Astrocyte (in vitro differentiated cells and primary cell): ENCODE measurements at places on chromosomes 5 and 9. TPM values are rescaled to one million over a fixed set of nuclear protein-coding genes. Genes with fewer than 3 reads are reported as not detected.

- peaks cover 10% of the 10 kb centered on the region for H3K4me1 ChIP-seq
- H3K27ac ChIP-seq, result no peak overlapping the region
- peak overlapping the region; percentile 36 for H3K4me3 ChIP-seq
- H3K27me3 ChIP-seq, result no peaks in the 10 kb centered on the region
- peak; percentile 71 for DNase-seq
- H3K36me3 ChIP-seq, result no peaks in the 10 kb centered on the region
Measured at GRCh38 chr9:127742435-127743088, 7.5 kb upstream of the TOR2A start.

GRCh38 chr5:118616281-118616680 is 372.1 kb downstream of the DTWD2 start:
- no peaks in the 10 kb centered on the region for H3K36me3 ChIP-seq
- H3K4me1 ChIP-seq, result no peaks in the 10 kb centered on the region
- no peak for DNase-seq
- H3K4me3 ChIP-seq, result no peak overlapping the region

GRCh38 chr5:27158775-27159174 is 120.4 kb upstream of the CDH9 start:
- H3K27ac ChIP-seq, result no peak overlapping the region
- H3K4me1 ChIP-seq, result no peaks in the 10 kb centered on the region
- peak; percentile 39 for DNase-seq

- H3K4me3 ChIP-seq, result no peak overlapping the region
- no peaks in the 10 kb centered on the region for H3K36me3 ChIP-seq
- no peaks in the 10 kb centered on the region for H3K27me3 ChIP-seq
- H3K27ac ChIP-seq, result no peak overlapping the region
- no peak for DNase-seq
- H3K4me1 ChIP-seq, result no peaks in the 10 kb centered on the region
Measured at GRCh38 chr9:35892051-35892450, 14.0 kb upstream of the HRCT1 start.

DNA sequence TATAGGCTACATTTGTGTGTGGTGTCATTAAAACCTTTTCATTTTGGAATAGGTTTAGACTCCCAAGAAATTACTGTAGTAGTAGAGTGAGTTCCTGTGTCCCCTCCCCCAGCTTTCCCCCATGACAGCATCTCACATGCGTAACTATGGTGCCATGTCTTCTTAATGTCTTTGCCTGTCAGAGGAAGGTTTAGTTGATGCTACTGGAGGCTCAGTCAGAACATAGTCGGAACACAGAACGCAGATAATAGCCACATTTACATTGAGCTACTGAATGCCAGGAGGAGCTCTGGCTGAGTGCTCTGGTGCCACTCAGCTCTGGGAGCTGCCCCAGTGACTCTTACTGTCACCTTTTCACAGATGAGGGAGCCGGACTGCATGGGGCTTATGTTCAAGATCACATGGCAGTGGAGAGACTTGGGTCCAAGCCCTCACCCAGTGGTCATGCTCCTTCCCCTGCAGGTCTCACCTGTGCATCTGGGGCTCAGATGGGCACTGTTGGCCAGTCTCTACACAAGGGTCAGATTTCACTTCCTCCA is 223.6 kb downstream of the AOPEP start:
- no peaks in the 10 kb centered on the region for H3K36me3 ChIP-seq
- no peak for DNase-seq
- no peak overlapping the region for H3K27ac ChIP-seq
- H3K4me1 ChIP-seq, result peaks cover 38% of the 10 kb centered on the region
- H3K4me3 ChIP-seq, result no peak overlapping the region

DNA sequence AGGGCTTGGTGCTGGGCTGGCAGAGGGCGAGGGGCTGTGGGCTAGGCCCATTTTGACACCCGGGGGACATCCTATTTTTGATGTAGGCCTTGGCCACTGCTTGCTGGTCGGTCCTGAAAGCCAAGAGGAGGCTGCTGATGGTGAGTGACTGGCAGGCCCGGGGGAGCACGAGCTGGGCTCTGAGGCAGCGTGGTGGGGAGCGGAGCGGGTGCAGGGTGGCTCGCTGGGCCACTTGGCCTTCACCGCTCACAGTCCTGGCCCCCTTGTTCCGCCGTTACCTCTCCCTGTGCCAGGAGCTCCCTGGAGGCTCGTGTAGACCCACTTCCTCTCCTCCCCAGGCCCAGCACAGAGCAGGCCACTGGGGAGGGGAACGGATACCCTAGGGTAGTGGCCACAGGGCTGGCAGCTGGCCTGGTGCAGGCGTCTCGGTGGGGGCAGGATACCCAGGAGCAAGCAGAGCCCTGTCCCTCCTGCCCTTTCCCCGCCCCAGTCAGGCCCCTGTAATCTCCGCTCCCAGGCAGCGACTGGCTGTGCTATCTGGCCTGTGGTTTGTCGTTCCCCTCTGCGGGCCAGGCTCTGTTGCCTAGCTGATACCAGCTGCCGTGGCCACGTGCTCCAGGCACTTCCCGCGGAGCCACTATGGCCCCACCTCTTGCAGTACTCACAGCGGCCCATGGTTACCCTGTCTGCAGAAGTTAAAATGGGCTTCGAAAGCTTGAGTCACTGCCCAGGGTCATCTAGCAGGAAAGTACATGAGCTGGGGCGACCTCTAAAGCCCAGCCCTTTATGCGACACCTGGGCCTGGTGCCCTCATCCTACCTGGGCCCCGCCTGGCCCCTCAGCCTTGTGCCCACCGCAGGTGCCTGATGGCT is 11.7 kb upstream of the DOLPP1 start:
- peaks cover 5% of the 10 kb centered on the region for H3K36me3 ChIP-seq
- no peak for DNase-seq
- no peak overlapping the region for H3K4me3 ChIP-seq
- no peaks in the 10 kb centered on the region for H3K4me1 ChIP-seq
- no peaks in the 10 kb centered on the region for H3K27me3 ChIP-seq

DNA sequence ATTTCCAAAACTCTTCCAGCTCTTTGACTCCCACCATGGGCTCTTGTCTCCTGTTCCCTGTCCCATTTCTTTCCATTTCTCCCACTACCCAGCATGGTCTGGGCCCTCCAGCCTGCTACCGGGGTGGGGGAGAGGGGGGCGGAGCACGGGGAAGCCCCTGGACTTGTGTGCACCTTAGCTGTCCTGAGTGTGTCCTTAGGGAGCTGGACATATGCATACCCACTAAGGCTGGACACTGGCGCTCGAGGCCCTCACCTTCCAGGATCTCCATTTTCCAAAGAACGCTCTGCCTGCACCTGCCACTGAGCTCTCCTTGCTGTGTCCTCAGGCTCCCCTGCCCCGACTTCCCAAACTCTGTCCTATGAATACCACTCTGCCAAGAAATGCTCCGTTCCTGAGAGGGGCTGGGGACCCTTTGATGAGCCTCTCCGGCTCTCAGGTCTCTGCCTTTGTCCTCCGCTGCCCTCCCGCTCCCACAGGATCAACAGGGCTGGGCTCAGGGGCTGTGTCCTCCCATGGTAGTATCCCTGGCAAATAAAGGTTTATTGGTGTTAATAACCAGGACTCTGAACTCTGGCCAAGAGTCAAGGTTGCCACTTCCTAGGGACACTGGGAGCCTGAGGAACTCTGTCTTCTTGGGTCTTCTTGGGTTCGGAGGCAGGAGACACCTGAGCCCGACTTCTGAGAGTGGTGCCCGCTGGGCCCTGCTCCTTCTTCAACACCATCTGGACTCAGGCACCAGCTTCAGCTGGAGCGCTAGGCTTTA is 831 bp upstream of the SHROOM1 start:
- no peak for DNase-seq
- no peak overlapping the region for H3K4me3 ChIP-seq
- H3K36me3 ChIP-seq, result no peaks in the 10 kb centered on the region
- H3K27ac ChIP-seq, result no peak overlapping the region
- no peaks in the 10 kb centered on the region for H3K27me3 ChIP-seq

- H3K4me1 ChIP-seq, result peaks cover 28% of the 10 kb centered on the region
- no peak overlapping the region for H3K27ac ChIP-seq
- no peak overlapping the region for H3K4me3 ChIP-seq
- H3K27me3 ChIP-seq, result no peaks in the 10 kb centered on the region
Measured at GRCh38 chr5:5320062-5320805, 102.2 kb upstream of the ICE1 start.

- DNase-seq, result peak; percentile 18
- no peak overlapping the region for H3K27ac ChIP-seq
Measured at GRCh38 chr9:110997847-110998246, 40.4 kb downstream of the LPAR1 start.

DNA sequence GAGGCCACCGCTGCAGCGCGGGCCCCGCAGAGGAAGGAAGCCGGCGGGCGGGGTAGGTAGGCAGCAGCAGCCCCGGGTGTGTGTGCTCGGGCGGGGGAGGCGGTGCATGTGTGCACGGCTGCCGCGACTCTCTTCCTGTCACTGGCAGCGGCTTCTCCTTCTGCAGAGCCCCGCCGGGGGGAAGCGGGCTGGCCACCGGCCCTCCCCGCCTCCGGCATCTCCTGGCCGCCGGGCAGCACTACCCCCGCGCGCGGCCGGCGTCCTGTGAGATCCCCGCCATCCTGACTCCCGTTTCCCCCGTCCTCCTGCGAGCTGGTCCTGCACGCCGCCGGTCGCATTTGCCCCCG is 315 bp downstream of the PIK3R1 start:
- H3K36me3 ChIP-seq, result no peaks in the 10 kb centered on the region
- peaks cover 7% of the 10 kb centered on the region for H3K4me1 ChIP-seq
- no peak for DNase-seq
- peak overlapping the region; percentile 86 for H3K4me3 ChIP-seq

The PIP5KL1 gene
- 4.6 and 4.9 TPM in 2 replicates for total RNA-seq

GRCh38 chr5:9838916-9839315 is 208.8 kb upstream of the TAS2R1 start:
- H3K27me3 ChIP-seq, result no peaks in the 10 kb centered on the region
- no peak overlapping the region for H3K4me3 ChIP-seq
- H3K4me1 ChIP-seq, result no peaks in the 10 kb centered on the region
- no peak for DNase-seq

- no peaks in the 10 kb centered on the region for H3K27me3 ChIP-seq
- H3K36me3 ChIP-seq, result no peaks in the 10 kb centered on the region
- H3K27ac ChIP-seq, result no peak overlapping the region
- H3K4me1 ChIP-seq, result peaks cover 5% of the 10 kb centered on the region
- H3K4me3 ChIP-seq, result no peak overlapping the region
Measured at GRCh38 chr5:38831117-38831516, 14.7 kb upstream of the OSMR start.

DNA sequence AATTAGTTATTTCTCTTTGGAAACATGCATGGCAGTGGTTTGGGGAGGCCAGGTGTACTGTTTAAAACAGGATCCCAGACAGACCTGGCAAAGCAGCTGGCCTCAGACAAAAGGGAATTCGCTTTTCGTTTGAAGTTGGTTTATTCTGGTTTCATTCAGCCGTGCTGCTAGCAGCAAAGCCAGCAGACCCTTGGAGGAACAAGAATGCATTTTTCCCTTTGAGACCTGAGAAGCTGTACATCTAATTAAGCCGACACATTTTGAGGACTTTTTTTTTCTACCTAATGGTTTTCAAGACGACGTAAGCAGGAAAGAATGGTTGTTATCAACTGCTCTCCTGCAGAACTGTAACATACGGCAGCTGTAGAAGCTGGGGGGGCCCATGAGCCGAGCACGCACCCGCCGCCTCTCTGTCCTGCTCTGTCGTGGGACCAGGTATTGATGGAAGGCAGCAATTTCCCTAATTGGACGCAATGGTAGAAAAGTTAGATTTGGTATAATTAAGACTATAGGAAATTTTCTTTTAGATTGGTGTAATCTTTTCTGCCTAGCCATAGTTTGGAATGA is 13.6 kb downstream of the PLEKHG4B start:
- H3K4me1 ChIP-seq, result no peaks in the 10 kb centered on the region
- peaks cover 2% of the 10 kb centered on the region for H3K27me3 ChIP-seq
- DNase-seq, result no peak
- H3K27ac ChIP-seq, result no peak overlapping the region
- H3K4me3 ChIP-seq, result no peak overlapping the region

The SLC25A2 gene
- total RNA-seq, result 0.19 and 0.25 TPM in 2 replicates

DNA sequence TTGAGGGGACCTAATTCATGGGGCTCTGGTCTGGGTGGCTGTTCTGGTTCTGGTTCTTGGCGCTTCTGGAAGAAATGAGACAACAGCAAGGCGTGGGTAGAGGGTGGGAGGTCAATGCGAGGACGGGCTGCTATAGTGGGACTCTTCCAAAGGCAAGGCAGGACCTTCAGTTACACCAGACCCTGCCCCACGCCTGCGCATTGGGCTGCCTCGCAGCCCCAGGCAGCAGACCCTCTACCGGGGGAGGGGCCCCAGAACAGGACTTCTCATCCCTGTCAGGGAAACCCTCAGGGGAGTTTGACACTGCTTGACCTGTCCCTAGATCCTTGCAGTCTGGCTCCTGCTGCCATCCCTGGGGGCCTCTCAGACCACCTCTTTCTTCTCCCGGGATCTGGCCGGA is 18.5 kb downstream of the CCDC69 start:
- peaks cover 5% of the 10 kb centered on the region for H3K4me1 ChIP-seq
- peaks cover 2% of the 10 kb centered on the region for H3K27me3 ChIP-seq
- no peak overlapping the region for H3K4me3 ChIP-seq
- no peaks in the 10 kb centered on the region for H3K36me3 ChIP-seq
- DNase-seq, result no peak
- H3K27ac ChIP-seq, result no peak overlapping the region

The ADGRD2 gene
- total RNA-seq, result not detected in 2 replicates

The FAM81B gene
- total RNA-seq, result 0.52 and 0.67 TPM in 2 replicates

GRCh38 chr5:174399411-174399810 is 325.0 kb upstream of the MSX2 start:
- H3K27ac ChIP-seq, result no peak overlapping the region
- H3K4me3 ChIP-seq, result no peak overlapping the region
- DNase-seq, result no peak

DNA sequence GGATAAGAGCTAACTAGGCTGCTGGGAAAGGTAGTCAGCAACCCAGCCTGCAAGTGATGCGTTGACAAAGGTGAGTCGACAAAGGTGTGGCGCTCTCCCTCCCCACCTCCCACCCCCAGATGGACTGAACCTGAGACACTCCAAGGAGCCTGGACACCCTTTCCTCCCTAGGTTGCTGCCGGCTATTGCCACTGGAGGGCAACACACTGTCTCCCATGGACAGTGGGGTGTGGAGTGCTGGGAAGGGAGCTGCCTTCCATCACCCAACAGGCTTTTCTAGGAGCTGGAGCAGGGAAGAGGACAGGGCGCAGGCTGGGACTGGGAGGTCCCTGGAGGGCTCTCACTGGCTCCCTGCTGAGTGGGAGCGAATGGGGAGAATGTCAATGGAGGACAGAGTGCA is 75.4 kb upstream of the ARAP3 start:
- no peak overlapping the region for H3K27ac ChIP-seq
- H3K27me3 ChIP-seq, result peaks cover 45% of the 10 kb centered on the region
- DNase-seq, result no peak
- H3K4me1 ChIP-seq, result no peaks in the 10 kb centered on the region
- H3K36me3 ChIP-seq, result no peaks in the 10 kb centered on the region

- H3K36me3 ChIP-seq, result no peaks in the 10 kb centered on the region
- no peaks in the 10 kb centered on the region for H3K27me3 ChIP-seq
- no peak overlapping the region for H3K27ac ChIP-seq
- DNase-seq, result no peak
- peaks cover 26% of the 10 kb centered on the region for H3K4me1 ChIP-seq
- H3K4me3 ChIP-seq, result no peak overlapping the region
Measured at GRCh38 chr5:36495611-36496010, 110.8 kb upstream of the SLC1A3 start.

DNA sequence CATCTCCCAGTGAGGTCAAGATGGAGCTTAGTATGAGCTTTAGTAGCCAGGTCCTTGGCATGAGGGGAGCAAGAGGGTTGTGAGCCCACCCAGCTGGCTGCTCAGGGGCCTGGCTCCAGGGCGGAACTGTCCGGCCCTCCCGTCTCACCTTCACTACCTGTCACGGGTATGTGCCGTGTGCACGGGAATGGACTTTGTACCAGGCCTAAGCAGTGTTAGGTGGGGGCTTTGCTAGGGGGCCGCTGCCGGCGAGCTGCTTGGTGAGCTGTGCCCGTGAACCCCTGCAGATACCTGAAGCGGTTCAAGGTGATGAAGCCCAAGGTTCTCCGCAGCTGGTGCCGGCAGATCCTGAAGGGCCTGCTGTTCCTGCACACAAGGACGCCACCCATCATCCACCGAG is 46.7 kb downstream of the WNK2 start:
- H3K4me1 ChIP-seq, result no peaks in the 10 kb centered on the region
- DNase-seq, result no peak
- no peaks in the 10 kb centered on the region for H3K36me3 ChIP-seq
- H3K27ac ChIP-seq, result no peak overlapping the region
- H3K27me3 ChIP-seq, result no peaks in the 10 kb centered on the region
